ENCODE measurements at places on chromosomes 3 and 15. TPM values are rescaled to one million over a fixed set of nuclear protein-coding genes. Genes with fewer than 3 reads are reported as not detected.

The SLC28A1 gene
- 33.1 TPM for polyA plus RNA-seq

- no peaks in the 10 kb centered on the region for H3K36me3 ChIP-seq
- DNase-seq = no peak
- no peak overlapping the region for H3K27ac ChIP-seq
- no peaks in the 10 kb centered on the region for H3K27me3 ChIP-seq
- peaks cover 25% of the 10 kb centered on the region for H3K4me1 ChIP-seq
Measured at GRCh38 chr3:194069421-194070219, 66.3 kb upstream of the HES1 start.

- no peaks in the 10 kb centered on the region for H3K4me1 ChIP-seq
- H3K4me3 ChIP-seq = no peak overlapping the region
- H3K27me3 ChIP-seq = peaks cover under 1% of the 10 kb centered on the region
- H3K27ac ChIP-seq = no peak overlapping the region
- no peak for DNase-seq
- no peaks in the 10 kb centered on the region for H3K36me3 ChIP-seq
Measured at GRCh38 chr15:70348581-70349344, 251.0 kb upstream of the TLE3 start.

GRCh38 chr3:150611666-150612065 lies 8.5 kb downstream of the SELENOT start:
- no peaks in the 10 kb centered on the region for H3K4me1 ChIP-seq
- no peak overlapping the region for H3K4me3 ChIP-seq
- no peaks in the 10 kb centered on the region for H3K27me3 ChIP-seq
- no peak overlapping the region for H3K27ac ChIP-seq
- H3K36me3 ChIP-seq = peaks cover 4% of the 10 kb centered on the region
- DNase-seq = no peak

GRCh38 chr15:41671656-41672648 lies 11.7 kb downstream of the MGA start:
- no peak overlapping the region for H3K27ac ChIP-seq
- H3K4me3 ChIP-seq = no peak overlapping the region
- no peak for DNase-seq
- peaks cover 8% of the 10 kb centered on the region for H3K36me3 ChIP-seq
- H3K27me3 ChIP-seq = no peaks in the 10 kb centered on the region
